COLO829 (cell line): ENCODE measurements at places on chromosomes 16 and 17.

GRCh38 chr17:45405250-45406086 lies 27.2 kb downstream of the ARHGAP27 start:
- no peak for DNase-seq

- no peak for DNase-seq
Measured at GRCh38 chr17:30239089-30239462, 3.6 kb upstream of the SLC6A4 start.

- no peak for DNase-seq
Measured at GRCh38 chr17:46809110-46809571, 9.4 kb downstream of the WNT3 start.

- no peak for DNase-seq
Measured at GRCh38 chr17:31105991-31106390, 11.2 kb downstream of the NF1 start.
